Foreskin melanocyte (primary cell): ENCODE measurements at places on chromosomes 1 and 21.
A peak's percentile ranks its signal among the peaks of the same experiment; 100 is the strongest.

DNA sequence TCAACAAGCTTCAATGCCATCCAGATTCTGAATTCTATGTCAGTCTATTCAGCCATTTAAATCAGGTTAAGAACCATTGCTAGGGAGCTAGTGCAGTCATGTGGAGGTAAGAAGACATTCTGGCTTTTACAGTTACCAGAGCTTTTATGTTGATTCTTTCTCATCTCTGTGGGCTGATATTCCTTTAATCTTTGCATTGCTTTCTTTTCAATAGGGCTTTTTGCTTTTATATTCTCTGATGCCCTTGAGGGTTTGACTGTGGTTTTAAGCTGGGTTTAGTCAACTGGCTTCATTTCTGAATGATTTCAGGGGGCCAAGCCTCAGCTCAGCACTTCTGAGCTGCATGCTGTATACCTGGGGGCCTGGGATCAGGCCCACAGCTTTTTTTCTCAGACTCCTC is 51.0 kb upstream of the GORAB start:
- DNase-seq: no peak

DNA sequence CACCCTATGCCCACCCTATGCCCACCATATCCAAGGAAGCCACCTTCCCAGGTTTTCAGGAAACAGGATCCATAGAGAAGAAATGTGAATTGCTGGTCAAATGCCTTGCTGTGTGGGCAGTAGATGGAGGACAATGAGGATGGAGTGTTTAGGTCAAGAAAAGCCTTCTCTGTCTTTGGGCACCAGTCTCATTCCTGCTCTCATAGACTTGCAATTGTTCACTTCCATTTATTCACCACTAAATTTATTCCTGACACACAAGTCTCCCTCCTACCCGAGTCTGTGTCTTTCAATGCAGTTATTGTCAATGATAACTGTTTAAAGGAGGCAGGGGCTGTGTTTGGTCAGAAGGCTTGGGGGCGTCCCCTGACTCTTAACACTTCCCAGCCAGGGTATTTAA is 48.0 kb upstream of the ITPKB start:
- DNase-seq: peak; percentile 87

- DNase-seq: no peak
Measured at GRCh38 chr1:245008761-245009160, 144.4 kb upstream of the HNRNPU start.

- no peak for DNase-seq
Measured at GRCh38 chr21:40540216-40540615, 306.7 kb downstream of the DSCAM start.

- DNase-seq: no peak
Measured at GRCh38 chr1:101816262-101816661, 180.5 kb downstream of the OLFM3 start.

GRCh38 chr1:35371506-35371905 is 103.0 kb downstream of the ZMYM4 start:
- DNase-seq: no peak

DNA sequence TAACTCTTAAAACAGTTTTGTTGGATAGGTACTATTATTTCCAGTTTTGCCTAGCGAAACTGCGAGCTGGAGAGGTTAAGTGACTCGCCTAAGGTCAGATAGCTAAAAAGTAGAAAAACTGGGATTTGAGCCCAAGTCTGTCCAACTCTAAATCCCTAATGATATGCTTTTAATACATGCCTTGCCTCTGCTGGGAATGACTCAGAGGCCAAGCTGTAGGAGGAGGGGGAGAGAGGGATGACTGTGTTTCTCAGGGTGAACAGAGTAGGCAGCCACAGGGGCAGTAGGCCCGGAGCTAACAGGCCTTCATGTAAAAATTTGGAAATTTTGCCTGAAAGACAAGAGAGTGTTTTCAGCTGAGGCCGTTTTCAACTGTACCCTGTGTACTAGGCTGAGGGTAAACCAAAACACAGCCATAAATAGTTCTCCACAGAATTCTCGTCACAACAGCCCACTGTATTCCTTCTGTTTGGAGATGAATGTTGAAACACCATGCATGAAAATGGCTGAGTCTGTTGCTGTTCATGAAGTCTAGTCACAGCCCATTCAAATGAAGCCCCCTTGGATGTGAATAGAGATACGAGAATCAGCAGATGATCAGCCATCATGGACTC is 107.5 kb upstream of the HOOK1 start:
- DNase-seq: peak; percentile 87

DNA sequence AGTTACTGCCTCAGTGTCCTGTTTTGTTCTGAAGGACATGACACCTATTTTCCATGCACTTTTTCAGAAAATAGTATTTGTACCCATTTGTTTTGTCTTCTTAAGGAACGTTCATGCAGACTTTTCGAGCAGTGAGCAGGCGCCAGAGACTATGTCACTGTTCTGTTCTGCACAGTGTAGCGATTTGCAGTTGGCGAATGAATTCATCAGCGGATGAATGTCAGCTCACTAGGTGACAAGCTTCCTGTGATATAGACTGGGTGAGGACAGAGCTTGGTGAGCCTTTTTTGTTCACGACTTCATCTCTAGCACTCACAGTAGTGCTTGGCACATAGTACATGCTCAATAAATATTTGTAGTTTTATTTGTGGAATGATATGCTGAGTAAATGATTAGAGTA is 177.8 kb downstream of the NFIA start:
- no peak for DNase-seq

DNA sequence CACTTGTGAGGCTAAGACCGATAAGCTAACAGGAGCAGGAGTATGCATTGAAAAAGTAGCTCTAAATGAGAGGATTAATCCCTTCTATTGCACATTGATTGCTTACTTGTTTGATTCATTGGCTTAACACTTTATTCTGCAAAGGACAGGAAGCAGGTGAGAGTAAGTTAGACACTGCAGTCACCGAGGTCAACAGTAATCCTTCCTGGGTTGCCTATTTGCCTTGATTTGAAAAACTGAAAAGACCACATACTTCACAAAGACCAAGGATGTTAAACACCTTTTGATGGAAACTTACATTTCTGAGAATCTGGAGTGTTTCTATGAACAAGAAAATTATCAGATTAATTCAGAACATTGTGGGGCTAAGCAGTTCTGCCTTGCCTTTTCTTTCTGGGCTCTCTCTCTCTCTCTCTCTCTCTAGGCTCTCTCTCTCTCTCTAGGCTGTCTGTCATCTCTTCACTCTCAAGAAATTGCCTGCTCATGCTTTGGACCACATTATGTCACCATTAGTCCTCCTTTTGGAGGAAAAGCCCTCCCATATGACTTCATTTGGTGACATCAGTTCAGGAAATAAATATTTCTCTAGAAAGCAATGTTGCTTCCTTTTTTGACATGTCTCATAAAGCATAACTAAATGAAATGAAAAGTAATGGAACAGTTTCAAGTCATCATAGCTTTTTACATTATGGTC is 103.8 kb downstream of the TNFSF18 start:
- no peak for DNase-seq

GRCh38 chr1:63731117-63732043 is 42.4 kb upstream of the ROR1 start:
- peak; percentile 28 for DNase-seq

- DNase-seq: no peak
Measured at GRCh38 chr1:100506217-100506616, 31.7 kb upstream of the GPR88 start.

- DNase-seq: no peak
Measured at GRCh38 chr1:22618056-22618455, 18.4 kb upstream of the C1QA start.

- peak; percentile 24 for DNase-seq
Measured at GRCh38 chr21:45080639-45081414, 6.4 kb downstream of the ADARB1 start.

DNA sequence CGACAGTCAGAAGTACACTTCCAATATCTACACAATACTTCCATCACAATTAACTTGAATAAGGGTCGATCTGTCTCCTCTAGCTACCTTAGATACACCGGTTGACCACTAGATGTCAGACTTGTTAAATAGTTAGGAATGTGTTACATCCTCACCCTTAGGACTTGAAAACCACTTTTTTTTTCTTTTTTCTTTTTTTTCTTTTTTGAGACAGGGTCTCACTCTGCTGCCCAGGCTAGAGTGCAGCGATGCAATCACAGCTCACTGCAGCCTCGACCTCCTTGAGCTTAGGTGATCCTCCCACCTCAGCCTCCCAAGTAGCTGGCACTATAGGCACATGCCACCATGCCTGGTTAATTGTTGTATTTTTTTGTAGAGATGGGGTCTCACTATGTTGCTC is 120.4 kb upstream of the GREM2 start:
- peak; percentile 51 for DNase-seq

GRCh38 chr1:219549215-219549614 is 63.7 kb downstream of the ZC3H11B start:
- peak; percentile 85 for DNase-seq
